ENCODE measurements at places on chromosomes 5 and 9.

DNA sequence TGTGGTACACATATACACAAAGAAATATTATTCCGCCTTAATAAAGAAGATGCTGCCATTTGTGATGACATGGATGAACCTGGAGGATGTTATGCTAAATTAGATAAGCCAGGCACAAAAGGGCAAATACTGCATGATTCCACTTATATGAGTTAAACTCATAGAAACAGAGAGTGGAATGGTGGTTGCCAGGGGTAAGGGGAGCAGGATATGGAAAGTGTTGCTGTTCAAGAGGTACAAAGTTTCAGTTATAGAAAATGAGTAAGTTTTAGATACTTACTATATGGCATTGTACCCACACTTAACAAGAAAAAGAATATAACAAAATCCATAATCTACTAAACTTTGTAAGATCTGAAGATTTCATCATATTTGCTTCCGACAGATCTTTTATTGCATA is 252.2 kb downstream of the SYK start:
- DNase-seq, result no peak
- no peak overlapping the region for H3K4me3 ChIP-seq
- H3K27ac ChIP-seq, result no peak overlapping the region
- no peaks in the 10 kb centered on the region for H3K27me3 ChIP-seq
- no peaks in the 10 kb centered on the region for H3K36me3 ChIP-seq
- H3K4me1 ChIP-seq, result no peaks in the 10 kb centered on the region

- no peak overlapping the region for H3K4me3 ChIP-seq
- H3K27me3 ChIP-seq, result no peaks in the 10 kb centered on the region
- no peak overlapping the region for H3K27ac ChIP-seq
- no peaks in the 10 kb centered on the region for H3K36me3 ChIP-seq
- no peaks in the 10 kb centered on the region for H3K4me1 ChIP-seq
Observed at GRCh38 chr9:28970241-28970654, 1397.0 kb upstream of the C9orf72 start.

- no peak overlapping the region for H3K27ac ChIP-seq
- no peak overlapping the region for H3K4me3 ChIP-seq
Observed at GRCh38 chr9:18706648-18707047, 232.7 kb downstream of the ADAMTSL1 start.

GRCh38 chr5:9516591-9516990 is 29.3 kb downstream of the SEMA5A start:
- H3K27me3 ChIP-seq, result no peaks in the 10 kb centered on the region
- H3K36me3 ChIP-seq, result no peaks in the 10 kb centered on the region
- H3K27ac ChIP-seq, result no peak overlapping the region
- peak; percentile 70 for DNase-seq
- H3K4me1 ChIP-seq, result peaks cover 3% of the 10 kb centered on the region
- H3K4me3 ChIP-seq, result no peak overlapping the region

GRCh38 chr9:120490888-120491595 is 88.9 kb downstream of the CDK5RAP2 start:
- no peak overlapping the region for H3K4me3 ChIP-seq
- no peak overlapping the region for H3K27ac ChIP-seq
- H3K27me3 ChIP-seq, result no peaks in the 10 kb centered on the region
- peaks cover 3% of the 10 kb centered on the region for H3K36me3 ChIP-seq
- no peak for DNase-seq

- no peaks in the 10 kb centered on the region for H3K4me1 ChIP-seq
- no peaks in the 10 kb centered on the region for H3K36me3 ChIP-seq
- no peak overlapping the region for H3K4me3 ChIP-seq
- no peak overlapping the region for H3K27ac ChIP-seq
- DNase-seq, result no peak
Observed at GRCh38 chr9:135524130-135524861, 3.1 kb downstream of the LCN1 start.

DNA sequence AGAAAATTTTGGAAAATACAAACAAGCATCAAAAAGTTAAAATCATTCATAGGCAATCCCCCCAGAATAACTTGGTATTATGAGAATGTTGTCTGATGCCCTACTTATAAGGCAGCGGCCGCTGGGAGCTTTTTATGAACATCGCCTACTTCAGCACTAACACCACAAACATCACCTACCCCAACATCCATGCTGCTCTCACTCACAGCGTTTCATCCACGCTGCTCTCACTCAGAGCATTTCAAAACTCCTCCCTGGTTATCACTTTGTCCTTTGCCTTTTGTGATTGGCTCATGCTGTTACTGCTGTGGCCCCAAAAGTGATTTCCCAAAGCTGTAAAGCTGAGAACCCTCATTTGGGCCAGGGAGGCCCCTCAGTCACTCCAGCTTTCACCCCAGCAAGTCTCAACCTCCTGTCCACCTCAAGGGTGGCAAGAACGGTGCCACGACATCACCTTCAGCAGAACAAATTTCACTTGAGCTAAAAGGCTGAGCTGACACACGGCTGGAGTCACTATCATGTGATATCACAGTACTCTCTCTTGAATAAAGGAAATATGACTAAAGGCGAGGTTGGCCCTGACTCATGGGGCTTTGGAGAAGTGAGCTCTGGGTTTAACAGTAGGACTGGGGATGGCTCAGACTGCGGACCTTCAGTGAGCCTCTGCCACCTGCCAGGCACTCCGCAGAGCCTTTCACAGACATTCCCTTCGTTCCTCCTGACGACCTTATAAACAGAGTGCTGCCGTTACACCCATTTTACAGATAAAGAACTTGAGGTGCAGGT is 25.2 kb downstream of the SHC3 start:
- H3K27me3 ChIP-seq, result no peaks in the 10 kb centered on the region
- no peaks in the 10 kb centered on the region for H3K36me3 ChIP-seq
- no peak overlapping the region for H3K4me3 ChIP-seq

DNA sequence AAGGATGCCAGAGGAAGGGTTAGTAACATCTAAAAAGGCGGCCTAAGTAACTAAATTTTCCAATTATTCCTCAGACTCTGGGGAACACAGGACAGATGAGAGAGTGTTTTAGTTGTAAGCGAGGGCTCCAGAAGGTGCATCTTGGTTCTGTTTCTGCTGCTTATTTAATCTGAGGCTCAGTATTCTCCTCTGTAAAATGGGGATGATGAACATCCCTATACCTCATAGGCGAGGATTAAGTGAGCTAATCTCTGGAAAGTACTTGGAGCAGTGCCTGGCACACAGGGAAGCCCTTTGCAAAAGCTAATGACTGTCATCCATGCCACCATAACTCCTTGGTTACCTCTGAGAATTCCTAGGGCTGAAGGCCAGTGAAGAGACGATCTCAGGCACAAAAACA is 59.0 kb downstream of the SHB start:
- H3K4me1 ChIP-seq, result peaks cover 10% of the 10 kb centered on the region
- H3K36me3 ChIP-seq, result peaks cover 2% of the 10 kb centered on the region
- no peaks in the 10 kb centered on the region for H3K27me3 ChIP-seq

GRCh38 chr9:74753650-74754049 is 134.1 kb downstream of the TRPM6 start:
- no peak for DNase-seq
- no peak overlapping the region for H3K27ac ChIP-seq
- H3K4me1 ChIP-seq, result no peaks in the 10 kb centered on the region
- no peaks in the 10 kb centered on the region for H3K36me3 ChIP-seq
- no peaks in the 10 kb centered on the region for H3K27me3 ChIP-seq
